ENCODE measurements at places on chromosomes 12 and 14.
A peak's percentile ranks its signal among the peaks of the same experiment; 100 is the strongest.

- DNase-seq, result no peak
Measured at GRCh38 chr14:50089208-50089607, 27.2 kb downstream of the VCPKMT start.

- DNase-seq, result no peak
Measured at GRCh38 chr12:34394211-34395055, 372.1 kb downstream of the ALG10 start.

DNA sequence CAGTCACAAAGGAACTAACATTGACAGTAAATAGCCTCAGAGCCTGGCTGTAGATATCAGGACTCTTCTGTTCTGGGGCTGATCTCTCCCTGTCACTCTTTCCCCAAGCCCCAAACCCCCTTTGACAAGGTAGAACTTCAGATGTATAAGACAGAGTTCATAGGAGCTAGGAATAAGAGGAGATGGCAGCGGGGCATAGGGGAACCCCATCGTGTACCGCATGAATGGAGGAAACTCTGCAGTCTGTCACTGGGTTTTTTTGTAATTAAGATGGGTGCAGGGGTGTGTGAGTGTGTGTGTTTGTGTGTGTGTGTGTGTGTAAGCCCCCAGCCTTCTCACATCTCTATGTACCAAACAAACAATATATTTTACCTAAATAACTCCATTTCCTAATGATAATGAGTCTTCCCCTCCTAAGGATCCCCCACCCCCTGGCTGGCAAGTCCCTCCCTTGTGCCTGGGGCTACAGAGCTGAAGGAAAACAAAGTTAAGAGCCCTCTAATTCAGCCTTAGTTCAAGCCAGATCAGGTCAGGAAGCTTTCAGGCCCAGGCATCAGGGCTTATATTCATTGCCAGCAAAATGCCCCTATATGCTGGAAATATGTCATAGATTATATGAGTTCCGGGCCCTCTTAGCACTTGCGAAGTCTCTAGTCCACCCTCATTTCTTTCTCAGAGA lies 9.1 kb upstream of the HOXC4 start:
- no peak for DNase-seq

GRCh38 chr12:94277426-94278000 lies 129.1 kb downstream of the PLXNC1 start:
- no peak for DNase-seq

GRCh38 chr12:120247183-120247582 lies 18.3 kb downstream of the PXN start:
- DNase-seq, result no peak

DNA sequence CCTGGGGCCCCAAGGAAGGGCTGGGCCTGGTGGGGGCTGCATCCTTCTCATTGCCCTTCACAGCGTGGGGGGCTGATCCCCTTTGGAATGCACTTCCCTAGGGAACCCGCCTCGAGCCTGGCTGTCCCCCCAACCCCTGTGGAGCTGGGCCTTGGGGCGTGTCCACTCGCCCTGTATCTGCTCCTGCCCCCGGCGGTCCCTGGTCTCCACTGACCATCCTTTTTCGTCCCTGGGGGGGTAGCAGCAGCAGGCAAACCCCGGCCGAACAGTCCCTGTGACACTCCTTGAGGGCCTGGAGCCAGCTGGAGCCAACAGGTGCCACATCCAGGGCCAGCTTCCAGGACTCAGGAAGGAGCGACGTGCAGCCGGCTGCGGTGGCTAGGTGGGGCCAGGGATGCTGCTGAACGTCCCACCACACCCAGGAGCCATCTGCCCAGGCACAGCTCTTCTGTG lies 9.4 kb upstream of the GPR132 start:
- DNase-seq, result no peak

DNA sequence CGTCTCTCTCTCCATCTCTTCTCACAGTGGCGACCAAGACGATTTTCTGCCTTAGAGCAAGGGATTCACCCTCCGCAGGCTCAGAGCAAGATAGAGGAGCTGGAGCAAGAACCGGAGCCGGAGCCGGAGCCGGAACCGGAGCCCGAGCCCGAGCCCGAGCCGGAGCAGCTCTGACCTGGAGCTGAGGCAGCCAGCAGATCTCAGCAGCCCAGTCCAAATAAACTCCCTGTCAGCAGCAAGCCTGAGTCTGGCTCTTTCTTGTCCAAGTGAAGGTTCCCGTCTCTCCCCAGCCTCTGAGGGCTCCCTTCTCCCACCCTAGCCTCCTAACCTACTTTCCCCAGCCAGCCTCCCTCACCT lies 5.9 kb downstream of the LAG3 start:
- DNase-seq, result no peak

- DNase-seq, result no peak
Measured at GRCh38 chr12:114221136-114221833, 184.7 kb downstream of the TBX5 start.

DNA sequence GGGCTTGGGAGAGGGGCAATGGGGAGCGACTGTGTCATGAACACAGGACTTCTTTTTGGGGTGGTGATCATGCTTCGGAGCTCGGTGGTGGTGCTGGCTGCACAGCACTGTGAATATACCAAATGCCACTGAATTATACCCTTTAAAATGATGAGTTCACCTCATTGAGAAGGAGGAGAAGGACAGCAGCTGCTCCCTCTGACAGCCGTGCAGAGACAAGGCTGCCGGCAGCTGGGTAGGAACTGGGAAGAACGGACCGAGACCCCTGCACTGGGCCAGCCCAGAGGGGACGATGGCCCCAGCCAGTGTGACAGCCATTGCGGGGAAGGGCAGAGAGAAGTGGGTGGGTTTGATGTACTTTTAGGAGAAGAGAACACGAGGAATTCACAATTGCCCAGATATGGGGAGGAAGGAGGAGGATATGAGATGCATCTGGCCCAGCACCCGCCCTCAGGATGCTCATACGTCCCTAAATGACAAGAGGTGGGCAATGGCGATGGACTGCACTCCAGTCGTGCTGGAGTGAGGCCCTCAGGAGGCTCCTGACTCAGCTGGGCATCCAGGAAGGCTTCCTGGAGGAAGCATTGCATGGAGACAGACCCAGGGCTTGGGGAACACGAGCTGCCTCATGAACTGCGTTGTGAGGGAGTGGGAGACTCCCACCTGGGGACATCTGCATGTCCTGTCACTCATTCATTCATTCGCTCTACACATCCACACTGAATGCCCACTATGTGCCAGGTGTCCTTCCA lies 64.3 kb upstream of the C14orf180 start:
- DNase-seq, result no peak

DNA sequence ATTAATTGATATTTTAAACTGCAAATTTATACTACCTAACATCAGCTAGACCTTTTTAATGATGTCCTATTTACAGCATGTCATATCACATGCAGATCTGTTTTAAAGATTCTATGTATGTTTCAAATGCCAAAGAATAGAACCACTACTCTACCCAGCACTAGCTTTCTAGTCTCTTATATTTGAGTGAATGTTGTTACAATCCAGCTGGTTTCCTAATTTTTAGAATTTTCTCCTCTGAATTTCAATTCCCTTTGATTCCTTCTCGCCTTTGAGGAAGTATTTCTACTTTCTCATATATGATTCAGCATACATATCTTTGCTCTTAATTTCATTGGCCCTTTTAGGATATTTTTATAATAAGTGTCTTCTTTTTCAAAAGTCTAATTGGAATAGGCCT lies 841.9 kb downstream of the TMTC2 start:
- no peak for DNase-seq

DNA sequence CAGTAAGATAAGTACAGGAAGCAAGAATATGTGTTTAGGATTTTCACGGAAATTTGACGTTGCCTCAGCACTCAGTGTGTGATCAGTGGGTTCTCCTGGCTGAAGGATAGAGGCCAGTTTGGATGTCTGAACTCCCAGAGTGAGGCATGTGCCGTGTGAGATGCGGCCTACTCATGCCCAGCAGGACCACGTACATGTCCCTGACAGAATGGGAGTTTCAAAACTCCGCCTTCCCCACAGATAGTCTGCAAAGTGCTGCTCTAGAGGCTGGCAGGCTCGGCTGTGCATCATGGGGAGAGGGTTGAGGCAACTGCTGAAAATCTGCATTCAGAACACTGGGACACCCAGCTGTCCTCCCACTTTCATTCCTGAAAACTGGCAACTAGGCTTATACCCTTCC lies 58.3 kb downstream of the NINJ2 start:
- no peak for DNase-seq

- DNase-seq, result no peak
Measured at GRCh38 chr14:25006961-25007795, 42.8 kb downstream of the STXBP6 start.

DNA sequence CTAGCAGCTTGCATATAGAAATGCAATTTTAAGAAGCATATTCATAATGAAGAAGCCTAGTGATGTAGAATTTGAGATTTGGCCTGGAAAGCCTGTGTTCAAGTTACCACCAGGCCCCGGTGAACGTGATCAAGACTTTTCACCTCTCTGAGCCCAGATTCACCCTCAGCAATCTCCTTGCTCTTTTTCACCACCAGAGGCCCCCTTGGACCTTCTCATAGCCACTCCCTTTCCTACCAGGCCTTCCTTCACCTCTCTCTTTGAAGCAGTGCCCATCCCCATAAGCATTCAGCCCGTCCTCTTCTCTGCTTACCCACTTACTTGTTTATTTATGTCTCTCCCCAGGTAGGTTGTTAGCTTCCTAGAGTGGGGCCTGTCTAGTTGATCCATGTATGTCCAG lies 1280.9 kb downstream of the AACS start:
- no peak for DNase-seq

DNA sequence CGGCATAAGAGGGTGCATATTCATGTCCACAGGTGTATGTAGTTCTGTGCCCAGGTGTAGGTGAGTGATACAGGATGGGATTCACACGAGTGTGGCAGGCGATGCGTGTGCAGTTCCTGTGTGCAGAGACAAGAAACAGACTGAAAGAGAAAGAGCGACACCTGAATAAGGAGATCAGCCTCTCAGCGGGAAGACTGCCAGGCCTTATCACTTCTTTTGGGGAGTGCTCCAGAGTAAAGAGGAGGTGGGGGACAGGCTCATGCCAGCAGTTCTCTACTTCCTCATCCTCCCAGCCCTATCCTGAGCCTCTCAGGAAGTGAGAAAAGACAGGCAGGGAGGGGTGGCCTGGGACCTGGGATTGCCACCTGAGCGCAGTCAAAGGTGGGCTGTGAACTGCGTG lies 2.8 kb downstream of the PSMB11 start:
- no peak for DNase-seq

- DNase-seq, result no peak
Measured at GRCh38 chr14:78519863-78520262, 349.7 kb downstream of the NRXN3 start.

- no peak for DNase-seq
Measured at GRCh38 chr14:80658733-80659132, 282.8 kb downstream of the CEP128 start.

GRCh38 chr14:70188659-70189455 lies at the start of gene SLC8A3:
Gene SLC8A3 (minus strand): TSS chr14:70188951. CDS start chr14:70168422, 20,529 bp downstream.
- peak; percentile 60 for DNase-seq

- DNase-seq, result no peak
Measured at GRCh38 chr12:45970391-45970790, 20.0 kb downstream of the SCAF11 start.

DNA sequence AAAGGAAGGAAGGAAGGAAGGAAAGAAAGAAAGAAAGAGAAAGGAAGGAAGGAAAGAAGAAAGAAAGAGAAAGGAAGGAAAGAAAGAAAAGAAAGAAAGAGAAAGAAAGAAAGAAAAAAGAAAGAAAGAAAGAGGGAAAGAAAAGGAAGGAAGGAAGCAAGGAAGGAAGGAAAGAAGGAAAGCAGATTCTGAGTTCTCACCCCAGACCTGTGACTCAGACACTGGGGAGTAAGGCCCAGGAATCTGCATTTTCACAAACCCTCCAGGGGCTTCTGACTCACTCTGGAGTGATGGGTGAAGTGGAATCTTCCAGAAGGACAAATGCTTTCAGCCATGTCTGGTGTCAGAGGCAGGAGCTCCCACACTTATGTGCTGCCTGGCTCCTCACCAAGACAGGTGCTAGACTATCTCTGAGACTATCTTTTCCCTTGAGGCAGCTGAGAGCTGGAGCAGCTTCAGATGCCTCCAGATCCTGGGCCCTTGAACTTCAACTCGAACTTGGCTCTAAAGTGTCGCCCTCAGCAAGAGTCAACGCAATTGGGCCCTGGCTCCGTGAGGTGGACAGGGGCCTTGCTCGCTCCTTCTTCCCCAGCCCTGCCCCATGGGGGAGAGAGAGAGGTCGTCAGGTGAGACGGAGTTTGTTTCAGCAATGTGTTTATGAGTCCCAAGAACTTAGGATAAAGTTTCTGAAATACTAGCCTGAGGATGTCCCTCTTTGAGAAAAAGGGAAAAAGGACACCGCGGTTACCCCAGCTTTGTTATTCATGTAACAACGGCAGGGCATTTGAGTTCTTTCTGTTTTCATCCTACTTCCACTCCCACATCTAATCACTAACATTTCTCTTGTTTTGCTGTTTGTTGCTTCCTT lies 19.8 kb upstream of the SCARB1 start:
- DNase-seq, result no peak
